Stimulated activated naive CD4-positive, alpha-beta T cell (primary cell): ENCODE measurements at places on chromosomes 7 and 10.
A peak's percentile ranks its signal among the peaks of the same experiment; 100 is the strongest.

DNA sequence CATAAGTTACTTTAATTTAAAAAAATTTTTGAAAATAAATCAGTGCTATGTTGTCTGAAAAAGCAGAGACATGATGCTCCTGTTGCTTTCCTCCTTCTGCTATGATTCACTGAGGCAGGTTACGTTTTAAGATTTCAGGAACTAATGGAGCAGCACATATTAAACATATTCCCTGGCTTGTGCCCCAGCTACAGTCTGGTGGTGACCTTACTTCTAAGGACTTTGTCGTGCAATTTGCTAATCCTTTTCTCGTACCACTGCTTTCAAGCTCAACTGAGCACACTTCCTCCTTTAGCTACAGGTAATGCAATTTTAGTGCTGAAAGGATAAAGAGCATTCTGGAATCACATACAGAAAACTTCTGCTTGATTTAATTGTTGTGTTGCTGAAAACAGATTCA lies 16.2 kb upstream of the PRR15 start:
- DNase-seq, result no peak

DNA sequence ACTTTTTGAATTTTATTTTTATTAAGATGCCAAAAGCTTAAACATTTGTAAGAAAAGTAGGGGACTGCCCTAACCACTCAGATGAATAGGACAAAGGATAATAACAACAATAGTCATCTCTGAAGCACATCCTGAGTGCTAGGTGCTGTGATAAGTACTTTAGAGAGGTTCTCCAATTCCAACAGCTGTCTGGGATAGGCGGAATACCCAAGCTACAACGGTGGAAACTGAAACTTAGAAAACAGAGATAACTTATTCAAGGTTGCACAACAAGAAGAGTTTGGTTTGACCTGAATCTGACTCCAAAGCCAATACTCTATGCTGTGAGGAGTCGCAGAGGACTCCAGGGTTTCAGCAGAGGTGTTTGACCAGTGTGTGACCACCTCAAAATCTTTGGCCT lies 2.0 kb downstream of the RTKN2 start:
- DNase-seq, result no peak

DNA sequence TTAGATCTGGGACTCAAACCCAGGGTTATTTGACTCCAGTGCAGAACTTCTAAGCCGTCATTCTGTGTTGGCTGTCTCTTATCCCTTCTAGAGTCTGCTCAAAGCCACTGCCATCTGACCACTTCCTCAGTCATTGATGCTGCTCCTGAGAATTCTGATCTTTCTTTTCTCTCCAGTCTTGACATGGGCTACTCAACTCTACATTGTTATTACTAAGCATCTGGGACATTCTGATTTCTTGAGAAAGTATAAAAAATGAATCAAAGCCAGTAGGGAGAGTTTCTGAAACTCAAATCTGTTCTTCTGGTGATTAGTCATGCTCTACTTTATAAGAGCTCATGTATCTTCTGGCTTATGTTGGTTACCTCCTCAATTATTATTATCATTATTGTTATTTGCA lies 48.7 kb downstream of the ANK3 start:
- no peak for DNase-seq

GRCh38 chr7:131188367-131189339 lies 139.0 kb upstream of the MKLN1 start:
- DNase-seq, result peak; percentile 10

DNA sequence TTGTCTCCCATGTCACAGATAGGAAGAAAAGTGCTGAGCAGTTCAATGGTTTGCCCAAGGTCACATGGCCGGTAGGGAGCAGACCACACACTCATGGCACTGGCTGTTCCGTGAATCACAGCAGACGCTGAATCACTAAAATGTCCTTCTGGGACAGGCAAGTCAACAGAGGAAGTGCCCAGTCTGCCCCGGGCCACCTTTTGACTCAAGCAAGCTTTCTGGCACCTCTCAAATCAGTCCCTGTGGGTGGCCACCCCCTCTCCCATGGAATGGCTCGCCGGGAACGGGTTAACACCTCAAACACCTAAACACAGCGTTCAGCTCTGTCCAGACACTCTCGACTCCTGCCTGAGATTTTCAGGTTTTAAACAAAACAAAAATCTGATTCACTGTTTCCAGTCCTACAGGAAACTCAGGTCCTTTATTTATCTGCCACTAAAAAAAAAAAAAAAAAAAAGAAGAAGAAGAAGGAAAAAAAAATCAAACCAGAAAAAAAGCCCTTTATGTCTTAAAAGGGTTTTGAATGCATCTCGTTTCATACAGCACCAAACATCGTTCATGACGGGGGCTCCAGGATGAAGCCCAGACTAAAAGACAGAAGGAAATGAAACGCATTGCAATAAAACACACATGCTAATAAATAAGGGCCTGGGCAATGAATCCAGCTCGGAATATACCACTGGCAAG lies 15.5 kb downstream of the CARD11 start:
- no peak for DNase-seq

- no peak for DNase-seq
Observed at GRCh38 chr7:32036557-32036956, 33.6 kb downstream of the PDE1C start.

DNA sequence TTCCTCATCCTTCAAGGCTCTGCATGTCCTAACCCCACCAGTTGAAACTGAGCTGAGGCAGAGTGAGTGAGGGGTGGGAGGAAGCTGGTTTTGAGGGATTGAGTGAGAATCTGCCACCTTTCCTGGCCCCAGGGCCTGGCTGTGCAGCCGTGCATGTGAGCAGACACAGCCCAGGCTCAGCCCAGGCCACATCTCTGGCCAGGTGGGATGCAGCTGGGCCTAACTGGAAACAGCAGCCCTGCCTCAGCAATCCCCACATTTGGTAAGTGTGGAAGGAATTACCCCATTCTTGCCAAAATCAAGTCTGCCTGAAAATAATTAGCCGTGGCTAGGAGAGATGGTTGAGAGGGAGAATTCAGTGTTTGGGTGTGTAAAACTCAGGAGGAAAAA lies 116.6 kb downstream of the NEURL1 start:
- no peak for DNase-seq

DNA sequence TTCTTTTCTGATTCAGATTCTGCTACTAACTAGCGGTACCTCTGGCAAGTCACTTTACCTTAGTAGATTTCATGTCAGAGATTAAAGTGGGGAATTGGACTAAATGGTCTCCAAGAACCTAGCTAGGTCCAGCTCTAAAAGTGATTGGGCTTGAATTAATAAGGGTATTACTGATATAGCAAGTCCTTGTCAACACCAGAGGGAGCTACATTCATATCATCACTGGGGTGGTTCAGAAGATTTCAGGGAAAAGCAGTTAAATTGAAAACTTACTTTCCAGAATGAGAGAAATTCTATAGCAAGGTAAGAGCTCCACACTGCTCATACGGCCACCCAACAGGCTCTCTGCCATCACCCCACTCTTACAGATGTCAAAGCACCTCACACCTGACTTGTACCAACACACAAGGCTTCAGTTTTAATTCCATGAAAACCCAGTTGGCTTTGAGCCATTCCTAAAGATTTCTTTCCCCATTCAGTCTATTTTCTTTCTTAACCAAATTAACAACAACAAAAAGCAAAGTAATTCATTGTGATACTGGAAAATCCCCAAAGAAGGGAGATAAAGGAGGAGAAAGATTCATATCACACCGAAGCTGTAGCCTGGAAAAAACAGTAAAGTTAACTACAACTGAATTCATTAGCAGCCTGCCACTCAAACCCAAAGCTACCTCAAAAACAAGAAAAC lies 38.0 kb upstream of the SPOCK2 start:
- no peak for DNase-seq
